NCI-H2171 treated with DMSO at 0.1 percent for 48 hours (cell line): ENCODE measurements at places on chromosomes 12 and 14.

GRCh38 chr14:92247341-92247740 is 75.6 kb upstream of the SLC24A4 start:
- DNase-seq: no peak

DNA sequence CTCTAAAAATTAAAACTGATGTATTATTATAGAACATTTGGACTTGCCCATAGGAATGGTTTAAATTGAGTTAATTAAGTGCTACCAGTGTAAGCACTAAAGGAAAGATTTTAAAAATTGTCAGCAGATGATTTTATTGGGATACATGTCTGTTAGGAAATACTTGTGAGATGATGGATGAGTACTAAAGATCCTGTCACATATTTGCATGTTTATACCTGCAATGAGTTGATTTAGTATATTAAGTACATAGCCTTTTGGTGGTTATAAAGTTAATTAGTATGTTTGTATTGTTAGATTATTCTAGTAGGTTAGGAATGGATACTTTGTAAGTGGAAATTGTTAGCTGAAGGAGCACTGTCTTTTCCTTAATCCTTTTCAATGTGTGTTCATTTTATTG is 67.2 kb downstream of the CCDC91 start:
- no peak for DNase-seq

GRCh38 chr12:39341179-39341578 is 101.7 kb downstream of the KIF21A start:
- no peak for DNase-seq

DNA sequence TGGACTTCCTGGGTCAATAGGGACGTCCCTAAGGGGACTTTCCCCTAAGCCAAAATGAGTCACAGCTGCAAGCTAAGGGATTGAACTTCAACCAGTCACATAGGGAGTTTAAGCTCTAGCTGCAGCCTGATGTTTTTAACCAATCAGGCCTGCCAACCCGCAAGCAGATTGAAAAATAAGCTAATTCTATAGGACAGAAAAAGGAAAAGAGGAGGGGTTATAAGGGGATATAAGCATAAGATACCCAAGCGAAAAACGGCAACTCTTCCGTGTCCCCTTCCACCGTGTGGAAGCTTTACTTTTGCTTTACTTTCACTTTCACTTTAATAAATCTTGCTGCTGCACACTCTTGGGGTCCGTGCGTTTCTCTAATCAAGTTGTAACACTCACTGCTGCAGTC is 24.4 kb downstream of the ATP23 start:
- no peak for DNase-seq

GRCh38 chr14:103736546-103737431 is 21.2 kb downstream of the ZFYVE21 start:
- no peak for DNase-seq

- no peak for DNase-seq
These were observed 181.4 kb downstream of the EFCAB11 start for GRCh38 chr14:89773151-89773550.

DNA sequence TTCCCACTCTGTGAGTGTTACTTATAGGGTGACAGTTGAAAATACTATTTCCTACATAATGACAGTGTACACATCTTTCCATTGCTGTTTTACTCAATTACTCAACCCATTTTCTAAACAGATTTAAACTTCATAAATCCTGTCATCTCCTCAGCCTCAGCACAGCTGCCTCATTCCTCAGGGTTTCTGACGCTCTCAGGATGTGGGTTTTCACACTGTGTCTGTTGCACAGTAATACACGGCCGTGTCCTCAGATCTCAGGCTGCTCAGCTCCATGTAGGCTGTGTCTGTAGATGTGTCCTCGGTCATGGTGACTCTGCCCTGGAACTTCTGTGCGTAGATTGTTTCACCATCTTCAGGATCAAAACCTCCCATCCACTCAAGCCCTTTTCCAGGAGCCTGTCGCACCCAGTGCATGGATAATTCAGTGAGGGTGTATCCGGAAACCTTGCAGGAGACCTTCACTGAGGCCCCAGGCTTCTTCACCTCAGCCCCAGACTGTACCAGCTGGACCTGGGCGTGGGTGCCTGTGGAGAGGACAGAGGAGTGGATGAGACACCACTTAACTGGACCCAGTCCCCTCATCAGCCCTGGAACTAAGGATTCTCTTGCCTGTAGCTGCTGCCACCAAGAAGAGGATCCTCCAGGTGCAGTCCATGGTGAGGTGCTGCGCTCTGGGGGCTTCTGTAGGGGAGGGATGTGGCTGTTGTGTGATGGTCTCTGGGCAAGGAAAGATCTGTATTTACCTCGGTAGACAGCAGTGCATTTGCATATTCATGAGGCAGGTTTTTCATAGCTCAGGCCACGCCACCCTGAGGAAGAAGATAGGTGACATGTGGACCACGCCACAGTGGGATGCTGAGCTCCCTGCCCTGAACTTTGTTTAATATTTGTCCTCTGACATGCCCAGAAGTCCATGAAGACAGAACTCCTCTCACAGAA is 750.2 kb downstream of the TMEM121 start:
- no peak for DNase-seq

DNA sequence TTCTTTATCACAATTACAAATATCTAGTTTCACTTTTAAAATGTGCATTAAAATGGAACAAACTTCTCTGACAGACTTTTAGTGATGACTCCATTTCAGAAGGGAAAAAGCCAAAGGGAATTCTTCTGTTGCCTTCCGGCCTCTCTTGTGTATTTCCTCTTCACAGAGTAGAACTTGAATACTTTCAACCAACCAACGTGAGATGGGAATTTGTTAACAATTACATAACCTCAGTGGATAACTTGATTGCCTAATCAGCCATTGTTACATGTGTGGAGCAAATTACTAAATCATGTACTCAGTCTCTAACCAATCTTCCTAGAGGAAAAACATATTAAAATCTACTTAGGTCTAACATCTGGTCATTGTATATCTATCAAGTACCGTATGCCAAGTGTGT is 291.1 kb downstream of the SYT1 start:
- DNase-seq: no peak

DNA sequence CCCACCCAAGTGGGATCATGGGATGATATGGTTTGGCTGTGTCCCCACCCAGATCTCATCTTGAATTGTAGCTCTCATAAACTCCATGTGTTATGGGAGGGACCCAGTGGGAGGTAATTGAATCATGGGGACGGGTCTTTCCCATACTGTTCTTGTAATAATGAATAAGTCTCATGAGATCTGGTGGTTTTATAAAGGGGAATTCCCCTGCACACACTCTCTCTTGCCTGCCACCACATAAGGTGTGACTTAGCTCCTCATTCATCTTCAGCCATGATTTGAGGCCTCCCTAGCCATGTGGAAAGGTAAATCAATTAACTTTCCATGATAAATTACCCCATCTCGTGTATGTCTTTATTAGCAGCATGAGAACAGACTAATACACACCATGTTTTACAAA is 109.2 kb downstream of the IGF1 start:
- no peak for DNase-seq

GRCh38 chr14:85599939-85600338 is 70.0 kb downstream of the FLRT2 start:
- DNase-seq: no peak
